ENCODE measurements at places on chromosomes 1 and 21.

GRCh38 chr1:119321666-119322419 lies 46.7 kb upstream of the HAO2 start:
- DNase-seq, result no peak

DNA sequence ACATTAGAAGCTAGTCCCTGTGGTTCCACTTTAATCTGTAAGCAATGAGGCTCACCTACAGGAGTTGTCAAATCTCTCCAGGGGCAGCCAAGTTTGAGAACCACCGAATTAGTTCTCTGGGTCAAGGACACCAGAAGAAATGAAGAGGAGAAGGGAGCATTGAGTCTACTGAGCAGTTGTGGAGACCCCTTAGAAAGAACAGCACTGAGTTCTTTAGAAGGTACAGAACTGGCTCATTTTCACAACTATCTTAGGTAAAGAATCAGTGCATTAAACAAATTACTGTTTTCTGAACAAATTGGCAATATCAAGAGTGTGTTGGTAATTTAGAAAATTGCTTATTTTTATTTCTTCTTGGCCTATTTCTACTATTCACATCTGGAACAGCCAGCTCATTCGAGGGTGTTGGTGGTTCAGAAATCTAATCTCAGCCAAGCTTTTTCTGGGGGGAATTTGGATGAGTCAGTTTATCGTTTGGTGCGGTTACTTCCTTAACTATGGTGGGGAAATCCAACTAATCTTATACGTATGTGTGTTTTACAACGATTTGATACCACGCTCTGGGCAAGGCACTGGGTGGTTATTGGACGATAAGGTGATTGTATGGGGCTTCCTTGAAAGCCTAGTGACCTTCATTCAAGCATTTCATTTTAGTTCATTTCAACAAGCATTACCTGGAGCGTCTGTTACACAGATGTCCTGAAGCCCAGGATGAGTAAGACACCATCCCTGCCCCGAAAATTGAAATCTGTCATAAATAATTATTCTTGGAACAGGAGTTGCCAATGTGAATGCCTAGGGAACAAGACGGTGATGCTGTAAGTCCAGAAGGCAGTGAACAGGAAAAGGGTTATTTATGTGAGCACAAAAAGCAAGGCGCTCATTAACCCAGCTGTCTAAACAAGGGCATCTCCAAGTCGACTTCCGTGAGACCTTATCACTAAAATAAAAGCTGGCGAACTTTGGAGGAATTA lies 52.0 kb upstream of the TMPRSS2 start:
- no peak for DNase-seq

DNA sequence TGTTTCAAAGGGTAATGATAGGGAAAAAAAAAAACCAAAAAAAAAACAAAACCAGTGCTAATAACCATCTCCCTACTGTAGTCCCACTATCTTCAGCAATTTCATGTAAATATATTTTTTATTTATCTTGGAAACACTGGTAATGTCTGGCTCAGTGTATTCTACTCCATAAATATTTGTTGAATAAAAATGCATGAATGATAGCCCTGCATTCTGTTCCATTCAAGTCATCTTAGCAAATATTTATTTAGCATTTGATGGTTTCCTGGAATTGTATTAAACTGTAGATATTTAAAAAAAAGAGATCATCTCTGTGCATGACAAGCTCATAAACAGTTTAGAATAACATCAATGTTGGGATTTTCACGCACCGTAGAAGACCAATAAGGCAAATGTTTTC lies 24.2 kb downstream of the IL23R start:
- DNase-seq, result no peak

DNA sequence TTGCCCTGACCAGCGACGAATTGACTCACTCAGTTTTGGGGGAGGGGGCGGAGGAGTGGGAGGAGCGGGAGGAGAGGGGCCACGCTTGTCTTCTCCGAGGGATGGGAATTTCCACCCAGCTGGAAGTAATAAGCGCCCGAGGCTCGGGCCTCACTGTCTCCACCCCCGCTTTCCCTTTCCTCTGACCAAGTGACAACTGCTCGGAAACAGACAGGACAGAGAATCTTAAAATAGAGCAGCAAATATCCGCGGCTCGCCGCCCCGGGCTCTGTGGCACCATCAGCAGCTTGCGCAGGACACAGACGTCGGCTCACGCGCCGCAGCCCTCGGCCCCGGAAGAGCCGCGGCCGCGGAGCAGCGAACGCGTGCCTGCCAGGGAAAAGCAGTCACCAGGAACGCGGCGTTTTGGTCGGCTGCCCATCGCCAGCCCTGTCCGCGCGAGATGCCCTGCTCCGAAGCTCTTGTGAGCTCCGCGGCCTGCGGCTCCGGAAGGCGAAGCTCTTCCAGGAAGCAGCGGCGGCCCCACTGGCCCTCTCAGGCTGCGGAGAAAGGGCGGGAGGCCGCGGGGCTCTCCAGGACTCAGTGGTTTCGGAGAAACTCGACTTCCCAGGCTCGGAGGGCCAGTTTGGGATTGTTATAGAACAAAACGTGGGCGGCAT lies 10.7 kb upstream of the RGS16 start:
- DNase-seq, result peak; percentile 21

DNA sequence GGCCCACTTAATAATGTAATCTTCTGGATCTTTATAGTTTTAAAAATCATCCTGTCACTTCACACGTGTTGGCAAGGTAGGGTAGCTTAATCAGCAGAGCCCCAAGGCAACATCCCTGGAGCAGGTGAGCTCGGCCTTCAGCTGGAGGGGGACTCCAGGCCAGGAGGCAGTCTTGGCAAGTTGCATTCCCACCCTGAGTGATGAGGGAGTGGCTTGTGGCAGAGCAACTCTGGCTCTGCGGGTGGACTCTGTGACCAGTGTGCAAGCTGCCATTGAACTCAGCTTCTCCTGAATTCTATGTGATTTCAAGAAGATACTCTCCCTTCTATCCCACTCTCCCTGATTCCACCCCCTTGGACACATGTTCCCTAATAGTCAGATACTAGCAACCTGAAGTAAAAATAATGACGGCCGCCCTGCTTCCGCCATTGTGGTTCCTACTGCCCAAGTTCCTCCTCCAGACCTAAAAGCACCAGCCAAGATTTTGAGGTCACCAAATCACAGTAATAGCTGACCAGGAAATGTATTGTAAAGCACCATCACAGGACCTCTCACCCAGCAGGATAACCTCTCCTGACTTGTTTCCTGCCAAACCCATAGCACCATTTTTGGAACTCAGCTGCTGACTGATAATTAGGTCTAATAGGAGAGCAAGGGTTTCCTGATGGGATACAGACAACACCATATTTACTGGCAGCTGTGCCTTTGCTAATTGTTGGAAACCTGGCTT lies 11.5 kb upstream of the LYST start:
- no peak for DNase-seq

- DNase-seq, result no peak
Observed at GRCh38 chr1:236751385-236751784, 43.7 kb upstream of the MTR start.

- DNase-seq, result no peak
Observed at GRCh38 chr1:93665015-93665414, 16.6 kb downstream of the BCAR3 start.

DNA sequence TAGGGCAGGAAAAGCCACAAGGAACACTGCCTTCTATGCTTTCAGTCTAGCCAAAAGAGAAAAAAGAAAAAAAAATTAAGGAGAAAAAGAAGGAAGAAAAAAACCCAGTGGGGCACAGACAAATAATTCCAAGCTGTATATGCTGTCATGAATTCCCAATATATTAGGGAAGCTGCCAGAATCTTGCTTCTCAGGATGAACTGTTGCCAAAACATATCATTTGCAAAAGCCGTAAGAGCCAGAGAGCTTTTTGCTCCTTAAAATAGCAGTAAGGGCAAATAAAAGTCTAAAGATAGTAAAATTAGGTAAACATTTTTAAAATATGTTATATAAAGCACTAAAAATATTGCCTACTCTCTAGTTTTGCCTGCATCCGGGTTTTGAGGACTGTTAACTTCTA lies 52.1 kb downstream of the PGM1 start:
- DNase-seq, result no peak

DNA sequence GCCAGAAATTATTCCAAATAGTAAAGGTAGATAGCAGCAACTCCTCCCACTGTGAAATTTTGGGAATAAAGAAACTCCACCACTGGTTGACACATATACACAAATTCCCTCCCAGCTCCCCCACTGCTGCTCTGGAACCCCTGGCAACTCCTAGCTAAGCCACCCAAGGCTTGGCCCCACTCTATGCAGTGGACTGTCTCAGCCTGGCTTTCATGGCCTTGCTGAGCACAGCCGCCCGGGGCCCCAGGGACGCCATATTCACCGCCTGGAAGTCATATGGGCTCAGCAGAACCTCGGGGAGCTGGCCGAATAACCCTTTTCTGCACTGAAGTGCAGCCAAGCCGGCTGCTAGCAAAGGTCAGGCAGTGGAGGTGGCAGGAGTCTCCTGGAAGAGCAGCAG lies 15.4 kb upstream of the RBM34 start:
- no peak for DNase-seq

DNA sequence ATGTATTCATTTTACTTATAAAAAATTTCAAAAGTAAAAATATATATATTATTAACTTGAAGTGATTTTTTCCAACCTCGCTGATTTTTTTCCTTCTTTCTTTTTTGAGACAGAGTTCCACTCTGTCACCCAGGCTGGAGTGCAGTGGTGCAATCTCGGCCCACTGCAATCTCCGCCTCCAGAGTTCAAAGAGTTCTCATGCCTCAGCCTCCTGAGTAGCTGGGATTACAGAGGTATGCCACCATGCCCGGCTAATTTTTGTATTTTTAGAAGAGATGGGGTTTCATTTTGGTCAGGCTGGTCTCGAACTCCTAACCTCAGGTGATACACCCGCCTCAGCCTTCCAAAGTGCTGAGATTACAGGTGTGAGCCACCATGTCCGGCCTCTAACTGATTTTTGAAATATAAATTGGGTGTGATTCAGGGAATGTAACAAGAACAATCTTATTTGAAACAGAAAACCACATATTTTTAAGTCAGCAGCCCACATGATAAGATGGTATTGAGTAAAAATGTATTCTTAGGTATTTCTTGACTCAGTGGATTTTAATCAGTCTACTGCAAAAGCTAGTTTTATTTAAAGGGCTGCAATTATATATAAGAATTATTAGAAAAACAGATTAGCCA lies 30.0 kb downstream of the ZBTB8B start:
- no peak for DNase-seq

DNA sequence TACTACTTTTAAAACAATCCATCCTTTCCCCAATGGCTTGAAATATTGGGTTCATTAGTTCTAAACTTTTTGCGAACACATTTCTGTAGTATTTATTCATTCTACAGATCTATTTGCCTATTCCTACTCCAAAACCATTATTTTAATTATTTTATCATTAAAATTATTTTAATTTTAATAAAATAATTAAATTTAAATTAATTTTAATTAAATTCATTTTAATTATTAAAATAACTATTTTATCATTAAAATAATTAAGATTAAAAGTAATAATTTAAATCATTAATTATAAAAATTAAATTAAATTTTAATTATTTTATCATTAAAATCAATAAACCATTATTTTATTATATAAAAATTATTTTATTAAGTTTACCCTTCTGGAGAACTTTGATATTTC lies 15.6 kb downstream of the EDEM3 start:
- no peak for DNase-seq

DNA sequence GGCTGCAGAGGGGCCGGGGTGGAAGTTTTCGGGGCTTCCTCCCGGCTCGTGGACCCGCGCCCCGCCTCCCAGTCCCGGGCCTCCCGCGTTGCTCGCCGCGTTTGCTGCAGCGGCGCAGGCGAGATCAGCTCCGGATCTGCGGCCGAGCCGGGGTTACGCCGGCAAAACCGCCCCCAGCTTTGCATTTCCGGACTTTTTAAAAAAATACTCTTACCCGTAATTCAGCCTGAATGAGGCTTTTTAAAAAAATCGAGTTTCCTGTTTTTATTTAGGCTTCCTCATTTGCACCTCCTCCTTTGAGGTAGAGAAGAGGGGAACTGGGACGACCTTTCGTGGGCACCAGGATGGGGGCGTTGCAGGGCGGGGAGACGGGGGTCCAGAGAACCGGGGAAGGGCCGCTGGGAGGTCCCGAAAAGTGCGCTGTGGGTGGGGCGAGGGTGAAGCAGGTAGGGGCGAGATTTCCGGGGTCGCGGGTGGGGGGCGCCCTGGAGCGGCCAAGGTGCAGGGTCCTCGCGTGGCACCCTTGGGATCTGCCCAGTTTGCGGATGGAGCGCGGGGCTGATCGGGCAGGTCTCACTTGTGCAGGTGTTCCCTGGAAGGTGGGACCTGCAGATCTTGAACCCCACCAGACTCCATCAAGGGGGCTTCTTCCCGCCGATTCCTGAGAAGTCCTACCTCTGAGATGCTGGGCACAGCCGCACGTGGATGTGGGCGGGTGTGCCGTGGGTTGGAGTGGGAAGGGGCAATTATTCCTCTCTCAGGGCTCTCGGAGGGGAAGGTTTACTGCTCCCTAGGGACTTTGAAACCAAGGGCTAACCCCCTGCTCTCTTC lies 1.1 kb downstream of the PIK3CD start:
- peak; percentile 58 for DNase-seq

- no peak for DNase-seq
Observed at GRCh38 chr1:116078699-116079223, 32.4 kb upstream of the MAB21L3 start.

DNA sequence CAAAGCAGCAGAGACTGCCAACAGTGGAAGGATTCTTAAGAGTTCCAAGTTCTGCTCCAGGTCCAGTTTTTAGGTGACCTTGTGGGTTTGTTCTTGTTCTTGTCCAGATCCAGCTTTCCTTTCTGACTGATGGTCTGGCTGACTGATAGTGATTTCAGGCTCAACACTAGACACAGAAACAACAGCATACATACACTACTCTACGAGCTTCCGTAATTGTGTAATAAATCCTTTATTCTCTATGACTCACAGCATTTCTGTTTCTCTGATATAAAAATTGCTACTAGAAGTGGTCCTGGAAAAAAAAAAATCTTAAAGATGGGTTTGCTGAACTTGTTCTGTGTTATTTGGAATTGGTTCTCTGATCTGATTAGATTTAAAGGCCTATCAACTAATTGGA lies 62.2 kb upstream of the PTCH2 start:
- no peak for DNase-seq

GRCh38 chr1:85137660-85138059 lies 63.2 kb downstream of the SYDE2 start:
- no peak for DNase-seq

- no peak for DNase-seq
Observed at GRCh38 chr1:235270625-235271024, 57.4 kb downstream of the ARID4B start.

- DNase-seq, result no peak
Observed at GRCh38 chr1:32969566-32969965, 5.0 kb upstream of the RNF19B start.

- DNase-seq, result no peak
Observed at GRCh38 chr1:184310157-184310819, 76.5 kb upstream of the C1orf21 start.
